ENCODE measurements at places on chromosomes 2 and 18.

DNA sequence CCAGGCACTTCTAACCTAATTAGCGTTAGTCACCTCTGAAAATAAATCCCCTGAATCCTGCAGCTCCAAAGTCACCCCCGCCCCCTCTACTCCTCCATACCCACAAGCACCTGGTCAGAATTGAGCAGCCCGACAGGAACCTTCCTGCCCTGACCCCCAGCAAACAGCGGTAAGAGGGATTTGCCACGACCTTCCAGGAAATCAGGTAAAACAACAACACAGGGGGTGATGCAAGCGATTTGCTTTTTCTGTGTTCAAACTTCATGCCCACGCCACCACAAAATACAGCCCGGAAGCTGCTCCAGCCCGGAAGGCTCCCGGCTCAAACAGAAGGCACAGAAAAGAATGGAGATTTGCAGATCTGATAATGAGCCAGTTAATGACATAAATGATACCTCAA is 367.1 kb downstream of the GPD2 start:
- DNase-seq = no peak

DNA sequence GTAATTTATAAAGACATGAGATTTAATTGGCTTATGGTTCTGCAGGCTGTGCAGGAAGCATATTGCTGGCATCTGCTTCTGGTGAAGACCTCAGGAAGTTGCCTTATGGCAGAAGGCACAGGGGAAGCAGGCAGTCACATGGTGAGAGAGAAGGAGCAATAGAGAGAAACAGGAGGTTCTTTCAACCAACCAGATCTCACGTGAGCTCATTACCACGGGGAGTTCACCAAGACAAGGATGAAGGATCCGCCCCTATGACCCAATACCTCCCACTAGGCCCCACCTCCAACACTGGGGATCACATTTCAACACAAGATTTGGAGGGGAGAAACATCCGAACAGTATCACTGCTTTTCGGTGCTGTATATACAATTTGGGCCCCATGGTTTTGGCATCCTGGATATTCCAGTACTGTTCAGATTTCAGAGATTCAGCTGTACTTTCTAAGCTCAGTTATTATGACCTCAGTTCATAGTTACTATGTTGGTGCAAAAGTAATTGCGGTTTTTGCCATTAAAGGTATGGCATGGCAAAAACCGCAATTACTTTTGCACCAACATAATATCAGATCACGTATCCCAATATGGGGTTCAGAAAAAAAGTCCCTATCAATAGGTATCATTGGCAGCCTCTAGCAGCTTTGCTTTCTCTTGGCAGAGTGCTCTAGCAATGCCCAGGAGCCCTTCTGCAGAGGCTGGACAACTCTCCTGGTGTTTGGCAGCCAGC is 189.6 kb upstream of the SIX3 start:
- no peak for DNase-seq

GRCh38 chr18:21012308-21012707 is 99.3 kb downstream of the ROCK1 start:
- no peak for DNase-seq

DNA sequence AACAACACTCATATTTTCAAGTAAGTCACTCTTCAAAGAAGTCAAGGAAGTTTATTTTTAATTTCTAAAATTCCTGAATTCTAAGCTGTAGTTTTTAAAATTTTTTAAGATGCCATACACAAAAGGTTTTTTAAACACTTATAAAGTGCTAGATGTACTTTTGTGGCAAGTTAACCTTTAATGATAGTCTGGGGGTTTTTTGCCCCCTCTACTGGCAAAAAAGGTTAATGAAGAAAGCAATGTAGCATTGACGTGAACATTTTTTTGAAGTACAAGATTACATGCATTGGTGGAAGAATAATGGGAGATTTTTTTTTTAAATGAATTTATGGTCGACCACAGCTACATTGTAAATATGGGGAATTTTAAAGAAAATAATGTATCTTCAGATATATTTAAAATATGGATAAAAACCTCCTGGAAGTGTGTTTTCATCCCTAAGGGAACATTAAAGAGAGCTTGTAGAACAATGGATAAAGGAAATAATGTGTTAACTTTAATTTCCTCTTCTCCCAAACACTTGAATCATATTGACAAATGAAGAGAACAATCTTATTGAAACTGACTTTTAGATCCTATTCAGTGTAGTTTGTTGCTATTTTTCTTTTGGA is 12.6 kb downstream of the ITPRID2 start:
- no peak for DNase-seq

DNA sequence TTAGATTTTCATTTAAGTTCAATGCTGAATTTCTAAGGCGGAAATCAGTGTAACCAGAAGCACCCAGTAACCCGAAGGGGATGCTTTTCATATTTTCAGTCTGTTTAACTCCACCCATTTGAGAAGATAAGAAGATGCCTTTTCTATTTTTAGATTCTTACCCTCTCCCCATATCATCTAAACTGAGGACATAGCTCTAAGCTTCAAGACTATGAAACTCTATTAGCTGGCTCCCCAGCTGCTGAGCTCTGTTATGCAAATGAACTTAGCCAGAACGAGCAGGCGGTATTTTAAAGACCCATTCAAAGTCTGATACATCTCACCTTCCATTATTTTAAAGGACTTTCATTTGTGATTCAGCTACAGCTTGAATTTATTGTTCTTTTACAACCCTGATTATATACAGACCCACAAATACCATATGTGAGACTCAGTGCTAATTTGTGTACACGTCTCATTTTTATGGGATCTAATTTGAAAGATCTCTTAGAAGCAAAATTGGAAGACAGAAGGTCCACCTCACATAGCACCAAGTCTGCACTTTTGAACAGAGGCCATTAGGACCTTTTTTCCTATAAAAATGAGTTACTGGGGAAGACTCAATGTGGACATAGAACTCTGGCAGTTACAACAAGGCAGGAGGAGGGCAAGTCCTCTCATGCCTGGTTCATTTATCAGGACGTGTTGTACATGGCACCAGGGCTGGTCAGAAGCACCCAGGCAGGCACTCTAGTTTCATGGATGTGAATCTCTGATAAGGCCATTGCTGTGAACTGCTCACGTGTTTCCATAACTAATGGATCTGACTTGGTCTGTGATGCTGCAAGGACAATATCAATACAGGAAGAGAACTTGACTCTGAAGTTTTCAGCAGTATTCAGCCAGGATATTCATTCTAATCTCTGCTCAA is 16.3 kb downstream of the CDC42EP3 start:
- DNase-seq = no peak

- DNase-seq = no peak
Observed at GRCh38 chr2:149400997-149401396, 70.6 kb downstream of the LYPD6 start.

DNA sequence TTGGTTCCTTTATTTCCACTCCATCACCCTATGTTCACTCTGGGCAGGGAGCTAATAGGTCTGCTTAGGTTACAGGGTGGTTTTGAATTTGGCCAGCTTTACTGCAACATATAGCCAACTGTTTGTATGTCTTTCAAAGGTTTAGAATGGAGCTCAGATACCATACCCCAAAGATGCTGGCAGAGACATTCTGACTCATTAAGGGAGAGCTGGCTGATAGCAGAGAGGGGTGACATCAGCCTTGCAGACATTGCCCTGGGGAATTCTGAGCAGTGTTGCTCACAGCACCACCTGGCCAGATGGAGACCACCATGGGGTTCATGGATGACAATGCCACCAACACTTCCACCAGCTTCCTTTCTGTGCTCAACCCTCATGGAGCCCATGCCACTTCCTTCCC is 2.1 kb downstream of the PROKR1 start:
- DNase-seq = no peak

GRCh38 chr18:9082711-9083510 is 19.6 kb upstream of the NDUFV2 start:
- DNase-seq = no peak

GRCh38 chr18:8705961-8706790 is 820 bp downstream of the MTCL1 start:
- DNase-seq = peak; percentile 37

GRCh38 chr2:39666491-39667101 is 879 bp downstream of the TMEM178A start:
- DNase-seq = no peak

GRCh38 chr2:211157856-211158463 is 601.6 kb downstream of the CPS1 start:
- DNase-seq = peak; percentile 22

GRCh38 chr2:197189426-197190099 is 121.0 kb downstream of the ANKRD44 start:
- no peak for DNase-seq

DNA sequence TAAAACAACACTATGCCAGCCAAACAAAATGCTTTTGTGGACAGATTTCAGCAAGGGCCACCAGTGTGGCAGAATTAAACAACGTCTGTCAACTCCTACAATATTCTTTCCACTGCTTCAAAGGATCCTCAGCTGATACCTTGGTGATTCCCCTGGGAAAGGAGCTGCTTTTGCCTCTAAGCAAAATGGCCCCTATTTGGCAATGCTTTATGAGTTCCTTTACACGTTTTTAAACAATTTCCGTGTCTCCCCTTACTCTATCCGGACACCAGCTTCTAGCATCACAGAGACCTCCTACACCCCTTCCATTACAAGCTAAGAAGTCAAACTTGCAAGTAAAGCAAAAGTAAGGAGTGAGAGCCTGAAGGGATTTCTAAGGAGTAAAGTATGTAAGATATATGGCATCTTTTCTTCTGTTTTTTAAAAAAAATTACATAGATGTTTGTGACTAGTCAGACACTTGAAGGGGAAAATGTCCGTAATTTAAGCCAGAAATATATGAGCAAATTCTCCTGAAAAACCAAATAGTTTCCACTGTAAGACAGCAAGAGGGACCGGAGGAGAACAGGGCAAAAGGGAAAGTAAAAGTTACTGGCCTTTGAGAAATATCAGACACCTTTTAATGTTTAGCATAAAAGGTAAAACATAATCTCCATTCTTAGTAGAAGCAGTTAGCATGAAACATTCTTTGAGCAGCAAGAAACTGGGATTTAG is 1.9 kb downstream of the SOS1 start:
- DNase-seq = peak; percentile 10

DNA sequence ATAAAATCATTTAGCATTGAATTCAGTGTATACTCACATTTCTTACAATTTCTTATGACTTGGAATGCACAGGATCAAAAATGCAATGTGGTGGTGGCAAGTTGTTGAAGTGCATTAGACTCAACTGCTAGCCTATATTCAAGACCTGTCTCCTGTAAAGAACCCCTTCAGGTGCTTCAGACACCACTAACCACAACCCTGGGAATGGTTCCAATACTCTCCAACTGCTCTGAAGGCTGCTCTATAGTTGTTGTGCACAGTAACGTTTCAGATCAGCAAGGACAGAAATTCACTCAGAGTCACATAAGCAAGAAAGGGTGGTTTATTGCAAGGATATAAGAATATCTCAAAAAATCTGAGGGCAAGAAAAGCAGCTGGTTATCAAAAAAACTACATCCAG is 6.5 kb downstream of the GKN1 start:
- DNase-seq = no peak

DNA sequence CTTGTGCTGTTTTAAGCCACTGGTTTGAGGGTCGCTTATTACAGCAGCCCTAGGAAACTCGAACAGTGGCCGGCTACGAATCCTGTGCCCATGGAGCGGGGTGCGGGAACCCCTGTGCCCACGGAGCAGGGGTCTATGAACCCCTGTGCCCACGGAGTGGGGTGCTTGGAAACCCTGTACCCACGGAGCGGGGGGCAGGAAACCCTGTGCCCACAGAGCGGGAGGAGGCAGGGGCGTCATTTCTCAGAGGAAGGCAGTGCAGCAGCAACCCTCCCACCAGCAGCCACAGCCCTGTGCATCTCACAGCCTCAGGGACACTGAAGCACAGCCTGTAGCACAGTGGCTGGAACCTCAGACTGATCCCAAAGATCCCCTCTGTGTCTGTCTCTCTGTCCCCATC is 34.2 kb upstream of the GPC1 start:
- no peak for DNase-seq

- DNase-seq = peak; percentile 81
Observed at GRCh38 chr18:74975001-74975400, 233.9 kb downstream of the PTGR3 start.

- DNase-seq = no peak
Observed at GRCh38 chr2:203972066-203972465, 35.5 kb downstream of the ICOS start.

DNA sequence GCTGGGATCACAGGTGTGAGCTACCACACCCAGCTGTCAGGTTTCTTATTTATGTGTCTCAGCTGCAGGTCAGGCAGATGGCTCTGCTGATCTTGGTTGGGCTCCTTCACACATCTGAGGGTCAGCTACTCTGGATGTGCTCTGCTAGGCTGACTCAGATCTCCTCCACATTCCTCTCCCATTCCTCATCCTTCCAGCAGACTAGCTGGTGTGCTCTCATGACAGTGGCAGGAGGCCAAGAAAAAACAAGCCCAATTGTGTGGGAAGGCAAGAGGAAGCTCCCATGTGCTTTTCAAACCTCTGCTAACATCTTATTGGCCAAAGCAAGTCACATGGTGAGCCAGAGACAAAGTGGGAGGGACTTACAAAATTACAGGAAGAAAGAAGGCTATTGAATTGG is 11.7 kb upstream of the MSH6 start:
- peak; percentile 15 for DNase-seq

GRCh38 chr2:127061375-127062273 is 45.3 kb downstream of the BIN1 start:
- no peak for DNase-seq

DNA sequence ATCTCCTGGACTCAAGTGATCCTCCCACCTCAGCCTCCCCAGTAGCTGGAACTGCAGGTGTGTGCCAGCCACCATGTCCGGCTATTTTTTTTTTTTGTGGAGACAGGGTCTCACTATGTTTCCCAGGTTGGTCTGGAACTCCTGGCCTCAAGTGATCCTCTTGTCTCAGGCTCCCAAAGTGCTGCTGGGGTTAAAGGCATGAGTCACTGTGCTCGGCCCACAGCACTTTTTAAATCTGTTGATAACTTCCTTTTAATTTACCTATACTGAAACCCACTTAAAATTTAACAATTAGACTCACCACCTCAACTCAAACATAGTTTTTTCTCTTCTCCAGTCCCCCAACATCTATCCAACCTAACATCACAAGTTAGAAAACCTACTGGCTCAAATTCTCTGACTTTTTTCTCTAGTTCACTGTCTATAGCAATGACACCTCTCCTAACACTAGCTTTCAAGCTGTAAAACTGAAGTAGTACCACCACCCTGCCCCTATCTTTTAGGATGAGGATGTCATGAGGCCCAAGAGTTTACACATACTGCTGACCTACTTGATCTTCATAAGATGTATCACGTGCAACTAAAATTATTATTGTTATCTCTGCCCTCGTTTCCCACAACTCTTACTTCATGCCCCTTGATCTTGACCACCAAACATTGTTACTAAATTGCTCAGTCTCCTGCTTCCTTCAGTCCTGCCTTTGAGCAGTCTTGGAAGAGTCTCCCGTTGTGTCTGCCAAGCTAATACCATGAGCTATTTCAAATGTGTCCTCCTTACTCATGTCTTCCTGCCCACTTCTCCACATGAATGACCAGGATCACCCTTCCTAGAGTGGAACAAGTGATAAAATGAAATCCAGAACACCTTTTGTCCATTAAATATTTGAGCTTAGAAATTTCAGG is 142.3 kb upstream of the ZFP36L2 start:
- no peak for DNase-seq
